Stimulated activated CD8-positive, alpha-beta memory T cell treated with anti-CD3 and anti-CD28 coated beads, Interleukin-4, amount 100 ng/mL, for 1 hour (primary cell): ENCODE measurements at places on chromosomes 5 and 9.

DNA sequence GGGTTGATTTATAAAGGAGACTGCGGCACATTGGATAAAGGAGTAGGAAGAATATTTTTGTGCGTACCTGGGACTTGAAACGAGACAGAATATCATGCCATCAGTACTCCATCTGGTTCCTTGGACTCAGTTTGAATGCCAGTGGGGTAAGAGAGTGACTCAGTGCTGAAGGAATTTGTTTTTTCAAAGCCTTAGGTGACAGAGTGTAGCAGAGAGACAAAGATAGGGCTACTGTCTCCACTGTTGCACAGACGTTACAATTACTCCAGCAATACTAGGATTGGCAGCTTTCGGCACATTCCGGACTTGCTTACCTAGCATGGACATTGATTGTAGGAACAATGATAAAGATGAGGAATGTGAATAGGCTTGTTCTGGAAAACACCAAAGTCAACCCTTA lies 250.7 kb downstream of the KCTD16 start:
- DNase-seq: no peak

GRCh38 chr5:17269201-17269600 lies 51.8 kb downstream of the BASP1 start:
- no peak for DNase-seq

DNA sequence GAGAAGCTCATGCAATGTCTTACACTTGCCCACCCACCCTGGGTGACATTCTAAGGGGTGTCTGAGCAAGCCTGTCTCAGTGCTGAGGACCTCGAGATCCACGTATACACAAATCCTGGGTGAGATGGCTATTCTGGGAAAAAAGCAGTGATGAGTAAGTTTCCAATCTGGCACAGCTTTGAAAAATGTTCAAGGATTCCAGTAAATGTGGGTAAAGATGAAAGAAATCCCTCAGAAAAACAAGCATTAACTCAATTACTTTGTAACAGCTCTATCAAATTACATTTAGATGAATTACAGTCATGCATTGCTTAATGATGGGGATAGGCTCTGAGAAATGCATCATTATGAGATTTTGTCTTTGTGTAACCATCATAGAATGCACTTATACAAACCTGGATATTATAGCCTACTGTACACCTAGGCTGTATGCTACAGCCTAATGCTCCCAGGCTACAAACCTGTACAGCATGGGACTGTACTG lies 26.9 kb downstream of the GOLM1 start:
- no peak for DNase-seq

- no peak for DNase-seq
Measured at GRCh38 chr5:179238628-179238970, 106.7 kb downstream of the ADAMTS2 start.

DNA sequence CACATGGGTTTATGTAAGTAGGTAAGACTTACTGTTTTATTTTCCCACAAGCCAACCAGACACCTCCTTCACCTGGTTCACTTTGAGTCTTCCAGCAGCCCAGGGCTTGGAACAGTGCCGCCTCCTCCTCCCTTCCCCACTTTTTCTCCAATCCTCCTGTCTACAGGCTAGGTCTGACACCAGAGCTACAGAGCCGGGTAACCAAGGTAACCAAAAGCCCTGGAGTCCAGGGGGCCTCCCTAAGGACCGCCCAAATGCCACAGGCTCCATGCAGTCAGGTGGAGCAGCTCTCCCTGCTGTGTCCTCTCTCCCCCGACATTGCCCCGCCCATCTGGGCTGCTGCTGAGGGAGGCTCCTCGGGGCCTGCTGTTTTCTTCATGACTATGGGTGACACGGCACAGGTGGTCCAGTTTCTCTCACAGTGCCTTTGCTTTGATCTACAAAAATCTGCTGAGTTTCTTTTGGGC lies 138.0 kb upstream of the EFNA5 start:
- DNase-seq: no peak

DNA sequence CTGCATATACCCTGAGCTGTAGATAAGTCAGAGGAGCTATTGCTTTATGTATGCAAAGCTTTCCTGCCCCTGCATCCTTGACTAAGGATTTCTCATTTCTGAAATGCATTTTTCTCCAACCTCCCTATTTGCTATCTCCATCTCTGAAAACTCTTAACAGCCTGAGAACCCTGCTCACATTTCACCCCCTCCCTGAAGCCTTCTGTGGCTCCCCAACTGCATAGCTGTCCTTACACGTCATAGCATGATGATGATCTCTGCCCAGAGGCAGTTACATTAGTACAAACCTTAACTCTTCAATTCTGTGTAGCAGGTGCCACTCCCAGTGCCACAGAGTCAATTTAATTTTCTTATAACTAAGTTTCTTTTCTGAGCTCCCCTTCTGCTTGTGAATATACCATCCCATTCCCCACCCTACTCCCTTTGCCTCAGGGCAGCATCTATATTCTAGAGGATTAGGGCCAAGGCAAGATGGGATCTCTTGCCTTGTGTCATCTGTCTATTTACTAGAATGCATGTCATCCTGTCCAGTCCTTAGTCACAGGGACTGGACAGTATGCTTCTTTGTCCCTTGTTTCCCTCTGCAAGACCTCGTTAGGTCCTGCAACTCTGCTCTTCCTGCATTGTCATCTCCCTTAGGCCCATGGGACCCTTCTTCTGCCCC lies 149.7 kb upstream of the SPRY4 start:
- no peak for DNase-seq

DNA sequence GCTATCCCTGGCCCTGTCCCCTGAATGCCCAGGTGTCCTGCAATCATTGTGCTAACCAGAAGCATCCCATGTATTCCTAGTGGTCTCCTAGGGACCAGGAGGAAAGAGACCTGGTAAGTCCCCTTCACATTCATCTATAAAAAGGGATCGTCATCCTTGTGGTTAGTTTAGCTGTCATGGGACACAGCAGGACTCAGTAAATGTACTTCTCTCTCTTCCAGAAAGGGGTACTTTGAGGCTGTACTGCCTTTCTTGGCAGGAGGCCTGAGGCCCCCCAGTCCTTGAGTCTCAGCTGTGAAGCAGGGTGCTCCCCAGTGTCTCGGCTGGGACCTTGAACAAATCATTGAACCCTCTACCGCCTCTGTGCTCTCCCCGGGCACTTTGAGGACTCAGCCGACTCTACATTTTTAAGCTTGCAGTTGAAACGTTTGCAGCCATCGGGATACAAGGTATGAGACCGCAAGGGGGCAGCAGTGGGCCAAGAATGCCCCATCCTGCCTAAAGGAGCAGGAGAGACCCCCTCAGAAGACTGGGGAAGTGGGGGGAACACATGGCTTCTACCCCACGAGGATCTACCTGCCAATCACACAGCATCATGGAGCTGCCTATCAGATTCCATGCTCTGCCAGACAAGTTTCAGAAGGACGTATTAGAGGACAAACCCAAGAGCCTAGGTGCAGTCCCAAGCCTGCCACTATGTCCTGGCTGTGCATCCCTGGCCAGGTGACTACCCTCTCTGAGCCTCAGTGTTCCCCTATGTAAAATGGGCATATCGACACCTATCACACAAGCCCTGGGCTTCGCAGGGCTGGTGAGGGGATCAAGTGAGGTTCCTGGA lies 2.4 kb upstream of the PHYKPL start:
- peak; percentile 63 for DNase-seq

DNA sequence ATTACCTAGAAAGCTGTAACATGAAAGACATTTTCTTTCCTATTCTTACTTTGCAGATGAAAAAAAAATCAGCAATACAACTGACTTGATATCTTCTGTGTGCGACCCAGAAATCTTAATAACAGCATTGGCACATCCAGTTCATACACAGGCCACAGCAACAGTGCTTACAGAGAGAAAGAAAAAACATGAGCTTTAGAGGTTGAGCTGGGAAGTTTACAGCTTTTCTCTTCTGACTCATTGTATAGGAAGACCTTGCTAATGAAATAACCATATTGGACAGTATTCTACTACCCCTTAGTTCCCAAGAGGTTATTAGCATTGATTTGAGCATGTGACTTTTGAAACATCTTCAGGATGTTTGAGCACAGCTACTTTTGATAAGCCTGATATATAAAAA lies 1033.4 kb upstream of the DMAC1 start:
- DNase-seq: no peak

DNA sequence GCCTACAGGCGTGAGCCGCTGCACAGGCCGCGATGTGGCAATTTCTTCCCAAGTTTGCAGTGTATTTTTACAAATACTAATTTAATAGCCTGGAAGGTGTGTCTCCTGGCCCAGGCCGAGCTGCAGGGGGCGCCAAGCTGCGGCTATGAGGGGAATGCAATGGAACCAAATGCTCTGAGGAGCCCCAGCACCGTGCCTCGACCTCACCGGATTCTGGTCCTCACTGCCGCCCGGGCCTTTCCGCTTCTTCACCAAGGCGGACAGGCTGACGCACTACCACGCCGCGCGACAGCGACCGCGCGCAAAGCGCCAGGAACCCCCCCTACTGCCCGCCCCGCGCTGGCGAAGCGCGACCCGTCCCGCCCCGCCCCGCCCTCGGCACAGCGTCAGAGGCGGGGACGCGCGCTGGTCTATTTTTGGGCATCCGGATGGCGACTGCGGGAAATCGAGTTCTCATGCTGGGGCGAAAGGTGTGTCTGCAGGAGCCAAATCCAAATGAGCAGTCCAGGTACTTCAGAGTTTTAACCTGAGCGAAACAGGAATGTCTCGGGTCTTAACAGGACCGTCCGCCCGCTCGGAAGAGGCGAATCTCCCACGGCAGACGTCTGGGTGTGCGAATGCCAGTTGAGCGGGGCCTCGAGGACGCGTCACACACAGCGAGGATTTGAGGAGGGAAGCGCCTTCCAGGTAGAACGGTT lies 31.7 kb upstream of the PRXL2C start:
- peak; percentile 44 for DNase-seq

DNA sequence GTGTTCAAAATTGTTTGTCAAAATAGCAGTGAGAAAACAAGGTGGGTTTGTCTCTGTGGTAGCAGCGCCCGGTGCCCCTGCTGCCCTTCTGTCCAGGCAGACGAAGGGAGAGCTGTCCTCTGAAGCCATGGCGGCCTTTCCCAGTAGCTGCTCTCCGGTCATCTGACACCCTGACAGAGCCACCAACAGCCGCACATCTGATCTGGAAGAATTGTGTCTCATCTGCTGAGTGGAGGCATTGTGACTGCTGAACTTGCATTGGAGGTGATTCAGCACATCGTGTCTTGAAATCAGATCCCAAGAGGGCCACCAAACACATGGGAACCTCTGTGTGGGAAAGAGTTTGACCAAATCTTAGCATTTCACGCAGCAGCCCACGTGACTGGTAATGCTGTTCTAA lies 337.6 kb upstream of the IRX1 start:
- no peak for DNase-seq

GRCh38 chr9:25310961-25311360 lies 367.3 kb downstream of the TUSC1 start:
- no peak for DNase-seq

- DNase-seq: no peak
Measured at GRCh38 chr9:38421498-38422211, 2.6 kb downstream of the IGFBPL1 start.

GRCh38 chr5:90503596-90503995 lies 25.8 kb downstream of the LYSMD3 start:
- no peak for DNase-seq

DNA sequence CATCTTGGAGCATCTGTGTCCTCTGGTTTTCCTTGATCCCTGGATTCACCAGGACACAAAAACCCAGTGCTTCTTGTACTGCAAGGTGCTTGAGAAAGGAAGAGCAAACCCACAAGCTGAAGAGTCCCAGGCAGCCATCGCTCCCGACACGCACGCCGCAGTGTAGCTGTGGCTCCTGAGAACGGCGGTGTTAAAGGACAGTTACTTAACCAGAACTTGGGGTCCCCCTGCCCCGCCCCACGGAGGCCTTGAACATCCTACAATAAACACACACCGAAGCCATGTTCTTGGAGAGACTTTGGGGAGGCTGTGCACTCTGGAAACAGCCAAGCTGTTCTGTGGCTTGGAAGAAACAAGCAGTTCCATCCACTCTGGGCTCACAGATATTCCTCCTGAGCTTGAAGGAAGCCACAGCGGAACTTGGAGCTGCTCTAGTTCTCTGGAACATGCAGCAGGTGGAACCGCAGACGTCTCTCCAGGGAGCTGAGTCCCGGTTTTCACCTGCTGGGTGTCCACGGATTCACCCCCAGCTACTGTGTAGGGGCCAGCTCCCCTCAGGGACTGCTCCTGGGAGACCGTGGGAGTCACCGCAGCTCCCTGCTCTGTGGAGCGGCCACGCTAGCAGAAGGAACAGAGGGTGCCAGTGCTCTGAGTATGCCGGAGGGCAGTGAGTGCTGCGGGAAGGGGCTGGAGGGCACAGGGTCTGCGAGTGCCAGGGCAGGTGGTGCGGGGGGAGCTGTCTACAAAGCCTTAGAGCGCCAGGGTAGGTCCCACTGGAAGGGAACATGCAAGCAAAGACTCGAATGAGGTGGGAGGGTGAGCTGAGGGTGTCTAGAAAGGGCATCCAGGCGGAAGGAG lies 107.3 kb downstream of the ADAMTS2 start:
- no peak for DNase-seq

DNA sequence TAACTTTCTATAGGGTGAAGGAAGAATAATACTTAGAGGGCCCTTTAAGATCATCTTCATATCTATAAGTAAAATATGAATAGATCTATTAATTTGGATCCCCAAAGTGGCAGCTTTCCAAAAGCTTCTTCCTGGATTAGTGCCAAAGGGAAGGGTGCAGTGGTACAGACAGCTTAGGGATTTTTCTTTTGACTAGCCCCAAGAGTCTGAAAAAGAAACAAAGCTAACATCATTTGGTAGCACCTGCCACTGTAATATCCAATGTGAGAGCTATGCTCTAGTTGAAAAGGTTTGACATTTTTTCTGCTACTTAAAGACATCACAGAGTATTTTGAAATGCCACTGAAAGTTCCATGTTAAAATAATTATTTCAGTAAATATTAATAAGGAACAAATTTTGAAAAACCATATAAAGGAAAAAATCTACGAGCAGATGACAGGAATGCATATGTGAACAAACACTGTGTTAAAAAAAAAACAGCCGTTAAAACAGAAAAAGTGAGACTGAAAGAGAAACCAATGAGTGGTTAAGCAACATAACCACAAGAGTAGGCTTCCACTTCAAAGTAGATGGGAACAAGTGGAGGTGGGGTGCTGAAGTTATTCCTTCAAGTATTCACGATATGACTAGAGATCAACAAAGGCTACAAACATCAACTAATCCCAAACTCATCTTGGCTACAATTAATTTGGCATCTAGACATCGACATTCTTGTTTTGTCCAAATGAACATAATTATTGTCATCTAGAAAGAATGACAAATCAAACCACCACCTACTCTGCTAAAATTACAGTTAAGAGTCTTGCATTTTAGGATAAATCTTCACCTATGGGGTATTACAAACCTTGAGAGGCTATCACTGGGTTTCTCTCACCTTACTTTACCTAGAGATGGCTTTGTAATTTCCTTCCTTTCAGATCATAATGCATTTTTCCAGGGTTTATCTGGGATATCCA lies 137.5 kb downstream of the CPLANE1 start:
- DNase-seq: no peak

DNA sequence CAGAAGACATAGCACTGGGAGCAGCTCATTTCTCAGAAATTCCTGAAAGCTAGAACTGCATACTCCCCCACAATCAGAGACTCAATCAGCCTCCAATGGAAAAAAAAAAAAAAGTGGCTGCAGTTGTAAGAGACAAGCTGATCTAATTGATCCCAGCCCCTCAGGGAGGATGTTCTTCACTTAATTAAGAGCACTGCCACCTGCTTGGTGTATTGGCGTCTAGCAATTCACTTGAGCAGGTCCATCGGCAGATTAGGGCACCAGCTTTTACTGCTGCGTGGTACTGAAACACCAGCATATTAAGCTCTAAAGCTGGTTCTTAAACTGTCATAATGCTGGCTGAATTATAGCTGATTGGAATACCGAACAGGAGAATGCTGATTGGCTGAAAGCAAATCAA lies 1890.1 kb upstream of the WWC1 start:
- DNase-seq: no peak

GRCh38 chr9:108150736-108151586 lies 661.4 kb upstream of the KLF4 start:
- DNase-seq: no peak

GRCh38 chr9:129570450-129571297 lies 50.2 kb downstream of the C9orf50 start:
- no peak for DNase-seq
